ENCODE measurements at places on chromosomes 6 and 20.

- DNase-seq: no peak
Observed at GRCh38 chr6:125931733-125932450, 24.7 kb upstream of the HINT3 start.

DNA sequence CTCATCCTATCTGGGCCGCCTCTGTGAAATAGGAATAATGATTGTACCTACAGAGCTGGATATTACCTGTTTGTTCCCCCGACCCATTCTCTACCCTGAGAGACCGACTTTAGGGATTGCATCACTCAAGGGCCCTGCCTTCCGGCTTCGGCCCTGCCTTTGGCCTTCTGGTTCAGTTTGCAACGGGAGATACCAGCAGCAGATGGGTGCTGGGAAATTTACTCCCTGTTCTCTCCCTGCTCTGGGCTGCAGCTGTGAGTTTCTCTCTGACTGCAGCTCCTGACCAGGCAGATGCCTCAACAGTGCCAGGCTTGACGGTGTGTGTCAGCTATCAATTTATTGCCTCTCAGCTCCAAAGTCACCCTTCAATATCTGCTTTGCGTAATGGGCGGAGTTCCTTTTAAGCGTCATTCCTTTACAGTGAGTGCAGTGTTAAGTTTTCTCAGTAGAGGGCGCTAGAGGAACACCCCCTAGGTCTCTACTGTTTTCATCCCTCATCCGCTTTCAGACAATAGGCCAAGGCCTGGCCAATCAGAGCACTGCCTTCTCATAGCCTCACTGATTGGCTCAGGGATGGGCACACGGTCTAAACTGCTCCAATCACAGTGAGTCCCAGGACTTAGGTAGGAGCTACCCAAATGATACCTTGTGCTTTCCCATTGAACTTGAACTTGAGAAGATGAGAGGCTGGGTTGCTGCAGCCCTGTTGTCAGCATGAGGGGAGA lies 30.0 kb downstream of the KCNG1 start:
- DNase-seq: peak; percentile 57

DNA sequence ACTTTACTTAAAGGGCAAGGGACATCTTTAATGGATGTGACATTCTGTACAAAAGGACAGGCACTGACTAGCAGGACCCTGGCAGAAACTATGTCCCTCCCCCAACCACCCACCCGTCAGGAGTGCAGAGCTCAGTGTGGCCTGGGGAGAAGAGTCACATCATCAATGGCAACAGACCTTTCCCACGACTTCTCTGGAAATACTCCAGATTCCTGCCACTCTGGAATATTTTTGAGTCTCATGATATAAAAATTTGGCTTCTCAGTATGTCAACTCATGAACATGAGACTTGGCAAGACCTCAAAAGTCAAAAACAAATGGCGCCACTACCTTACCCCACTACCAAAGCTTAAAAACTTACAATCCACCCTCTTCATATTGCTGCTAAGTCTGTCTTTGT lies 118.3 kb downstream of the SLC23A2 start:
- DNase-seq: no peak

- DNase-seq: no peak
Observed at GRCh38 chr6:43378631-43379030, 9.2 kb upstream of the ZNF318 start.

GRCh38 chr6:14046476-14047068 lies 71.0 kb upstream of the CD83 start:
- peak; percentile 46 for DNase-seq

Measured in glutamatergic neuron (in vitro differentiated cells).